ENCODE measurements at places on chromosomes 13 and 19. TPM values are rescaled to one million over a fixed set of nuclear protein-coding genes. Genes with fewer than 3 reads are reported as not detected.

DNA sequence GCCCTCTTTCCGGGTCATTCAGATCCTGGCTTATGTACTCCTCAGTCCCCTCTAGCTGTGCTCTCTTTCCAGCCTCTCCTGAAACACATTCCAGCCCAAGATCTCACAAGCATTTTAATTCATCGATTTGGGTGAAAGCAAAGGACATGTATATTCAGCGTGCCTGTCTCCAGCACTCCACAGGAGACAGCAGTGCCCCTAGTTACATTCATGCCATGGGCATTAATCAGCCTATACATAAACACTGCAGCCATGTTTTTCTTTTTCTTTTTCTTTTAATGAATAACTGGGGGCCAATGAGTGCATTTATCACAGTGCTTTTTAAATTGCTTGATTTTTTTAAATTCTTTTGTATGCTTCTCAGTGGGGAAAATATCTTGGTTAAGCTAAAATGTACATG is 199.1 kb downstream of the DCT start:
- peak; percentile 4 for DNase-seq

DNA sequence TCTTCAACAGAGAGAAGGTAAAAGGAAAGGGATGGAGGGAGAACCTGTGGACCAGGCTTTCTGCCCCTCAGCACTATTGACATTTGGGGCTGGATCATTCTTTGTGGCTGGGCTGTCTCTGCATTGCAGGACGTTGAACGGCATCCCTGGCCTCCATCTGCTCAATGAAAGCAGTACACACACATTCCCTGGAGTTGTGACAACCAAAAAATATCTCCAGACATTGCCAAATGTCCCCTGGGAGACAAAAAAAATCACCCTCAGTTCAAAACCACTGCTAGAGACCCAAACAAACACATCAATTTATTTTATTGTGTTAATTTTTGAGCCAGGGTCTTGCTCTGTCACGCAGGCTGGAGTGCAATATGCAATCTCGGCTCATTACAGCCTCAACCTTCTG is 43.3 kb downstream of the INSR start:
- no peak for DNase-seq

- DNase-seq = no peak
Measured at GRCh38 chr19:37738371-37738770, 18.8 kb upstream of the ZNF607 start.

- DNase-seq = no peak
Measured at GRCh38 chr13:45511310-45512097, 46.8 kb downstream of the COG3 start.

DNA sequence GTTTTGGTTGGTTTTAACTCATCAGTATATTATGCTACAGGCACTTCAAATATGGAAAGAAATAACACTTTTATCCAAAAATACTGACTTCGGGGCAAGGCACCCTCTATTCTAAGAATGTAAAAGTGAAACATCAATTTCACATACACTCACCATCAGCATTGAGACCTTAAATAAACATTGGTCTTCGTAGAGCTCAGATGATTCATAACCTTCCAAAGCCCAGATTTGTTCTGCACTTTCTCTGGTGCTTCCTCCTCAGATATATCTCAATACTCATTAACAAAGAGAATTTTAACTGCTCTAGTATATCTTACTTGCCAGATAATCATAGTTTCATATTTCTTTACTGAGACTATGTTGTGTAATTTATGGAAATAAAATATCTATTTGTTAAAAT is 794.3 kb downstream of the LIG4 start:
- no peak for DNase-seq

DNA sequence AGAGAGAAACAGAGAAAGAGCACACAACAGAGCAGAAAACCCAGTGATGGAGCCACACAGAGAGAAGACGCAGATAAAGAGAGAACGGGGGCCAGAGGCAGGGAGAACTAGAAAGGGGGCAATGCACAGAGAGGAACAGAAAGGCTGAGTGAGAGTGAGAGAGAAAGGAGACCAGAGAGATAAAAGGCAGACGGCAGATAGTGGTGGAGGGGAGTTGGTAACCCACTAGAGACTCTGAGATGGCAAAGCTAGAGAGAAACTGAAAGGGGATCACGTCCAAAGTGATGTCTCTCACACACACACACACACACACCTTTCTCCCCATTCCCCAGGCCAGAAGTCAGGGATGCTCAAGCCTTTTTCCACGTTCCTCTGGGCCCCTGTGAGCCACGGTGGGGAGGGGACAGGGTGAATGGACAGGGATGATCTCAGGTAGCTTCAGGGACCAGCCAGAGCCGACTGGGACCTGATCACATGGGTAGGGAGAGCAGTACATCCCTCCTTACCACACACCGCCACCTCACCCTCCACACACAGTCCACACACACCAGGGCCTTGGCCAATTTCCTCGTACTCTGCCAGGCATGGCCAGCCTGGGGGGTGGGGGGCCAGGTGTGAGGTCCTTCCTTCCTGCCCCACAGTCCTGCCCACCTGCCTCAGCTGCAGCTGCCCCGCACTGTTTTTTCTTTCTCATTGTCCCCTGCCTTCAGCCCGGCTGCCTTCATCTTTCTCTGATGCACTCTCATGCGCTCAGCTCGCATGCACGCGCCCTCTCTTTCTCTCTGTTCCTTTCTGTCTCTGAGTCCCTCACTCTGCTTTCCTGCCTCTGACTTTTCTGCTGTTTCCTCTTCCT is 22.5 kb upstream of the POU2F2 start:
- no peak for DNase-seq

DNA sequence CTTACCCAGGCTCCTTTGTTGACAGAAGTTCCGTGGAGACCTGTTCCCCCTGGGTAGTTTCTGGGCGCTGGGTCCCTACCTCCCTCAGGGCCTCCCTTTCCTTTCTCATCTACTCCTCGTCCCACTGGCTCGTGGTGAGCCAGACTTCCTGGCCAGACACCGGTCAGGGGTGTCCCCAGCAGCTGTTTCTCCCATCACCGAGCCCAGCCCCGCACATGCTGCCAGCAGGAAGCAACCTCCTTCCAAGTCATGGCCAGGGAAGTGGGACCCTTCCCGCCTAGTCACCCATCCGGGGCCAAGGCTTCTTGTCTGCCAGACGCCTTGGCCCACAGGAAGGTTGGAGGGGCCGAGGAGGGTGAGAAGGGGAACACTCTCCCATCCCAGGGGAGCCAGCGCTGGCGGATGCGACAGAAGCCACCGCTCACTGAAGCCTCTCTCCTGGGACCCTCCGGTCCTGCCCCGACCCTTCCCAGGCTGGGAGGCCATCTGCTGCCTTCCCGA is 5.7 kb downstream of the PAK4 start:
- no peak for DNase-seq

DNA sequence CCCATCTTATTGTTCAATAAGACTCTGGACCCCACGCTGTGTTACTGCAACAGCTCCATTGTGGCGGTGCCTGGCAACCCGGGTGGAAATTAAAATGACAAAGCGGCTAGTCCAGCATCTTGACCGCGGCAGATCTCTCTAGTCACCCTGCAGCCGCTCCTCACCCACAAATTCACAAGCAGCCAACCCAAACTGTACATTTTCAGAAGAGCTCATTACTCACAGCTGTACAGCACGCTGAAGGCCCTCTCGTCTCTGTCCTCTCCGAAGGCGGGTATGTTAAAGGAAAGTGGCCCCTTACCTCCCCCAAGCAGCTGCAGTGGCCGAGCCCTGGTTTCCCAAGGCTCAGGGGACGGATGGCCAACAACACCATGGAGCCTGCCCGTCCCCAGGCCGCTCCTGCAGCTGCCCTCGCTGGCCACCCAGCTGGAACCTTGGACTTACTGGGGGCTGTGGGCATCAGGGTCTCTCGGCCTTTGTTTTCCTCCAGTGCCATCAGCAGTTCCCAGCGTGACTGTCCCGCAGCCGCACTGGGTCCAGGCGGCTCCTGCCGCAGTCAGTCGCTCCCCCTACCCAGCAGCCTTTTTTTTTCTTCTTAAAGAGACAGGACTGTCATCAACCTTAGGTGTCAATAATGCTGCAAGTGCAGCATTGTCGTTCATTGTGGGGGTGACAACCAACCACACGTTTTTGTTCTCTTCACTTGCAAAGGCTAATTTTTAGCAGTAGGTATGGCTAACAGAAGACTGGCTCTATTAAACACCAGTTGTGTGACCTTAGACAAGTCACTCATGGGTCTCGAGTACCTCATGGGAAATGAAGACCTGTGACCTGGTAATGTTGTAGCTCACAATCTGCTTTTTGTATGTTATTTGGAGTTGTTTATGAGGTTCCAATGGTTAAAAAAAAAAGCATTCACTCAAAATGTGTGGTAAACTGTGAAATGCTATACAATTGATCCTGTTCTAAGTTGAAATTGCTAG is at the start of gene SACS:
SACS (minus strand) TSS at position 532 of the 983 bp plus-strand sequence. CDS start 22,463 bp downstream, outside the sequence.
- peak; percentile 50 for DNase-seq

DNA sequence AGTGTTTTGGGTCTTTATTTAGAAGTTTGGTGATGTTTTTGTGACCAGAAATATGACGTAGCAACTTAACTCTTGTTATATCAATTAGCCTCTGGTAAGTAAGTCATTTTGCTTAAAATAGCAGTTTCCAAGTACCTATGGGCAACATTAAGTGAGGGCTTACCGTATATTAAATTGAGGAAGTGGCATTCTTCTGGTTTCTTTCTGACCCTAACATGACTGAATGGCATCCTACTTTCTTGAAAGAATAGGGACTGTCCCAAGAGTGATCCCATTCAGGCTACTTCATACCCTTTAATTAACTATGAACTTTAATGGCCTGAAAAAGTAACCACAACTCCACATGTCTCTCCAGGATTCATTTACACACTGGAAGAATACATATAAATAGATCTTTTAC is 106.6 kb downstream of the MZT1 start:
- no peak for DNase-seq

GRCh38 chr19:3477951-3478350 is 2.4 kb downstream of the SMIM24 start:
- DNase-seq = no peak

GRCh38 chr13:99323488-99323887 is 16.3 kb upstream of the GPR183 start:
- no peak for DNase-seq

DNA sequence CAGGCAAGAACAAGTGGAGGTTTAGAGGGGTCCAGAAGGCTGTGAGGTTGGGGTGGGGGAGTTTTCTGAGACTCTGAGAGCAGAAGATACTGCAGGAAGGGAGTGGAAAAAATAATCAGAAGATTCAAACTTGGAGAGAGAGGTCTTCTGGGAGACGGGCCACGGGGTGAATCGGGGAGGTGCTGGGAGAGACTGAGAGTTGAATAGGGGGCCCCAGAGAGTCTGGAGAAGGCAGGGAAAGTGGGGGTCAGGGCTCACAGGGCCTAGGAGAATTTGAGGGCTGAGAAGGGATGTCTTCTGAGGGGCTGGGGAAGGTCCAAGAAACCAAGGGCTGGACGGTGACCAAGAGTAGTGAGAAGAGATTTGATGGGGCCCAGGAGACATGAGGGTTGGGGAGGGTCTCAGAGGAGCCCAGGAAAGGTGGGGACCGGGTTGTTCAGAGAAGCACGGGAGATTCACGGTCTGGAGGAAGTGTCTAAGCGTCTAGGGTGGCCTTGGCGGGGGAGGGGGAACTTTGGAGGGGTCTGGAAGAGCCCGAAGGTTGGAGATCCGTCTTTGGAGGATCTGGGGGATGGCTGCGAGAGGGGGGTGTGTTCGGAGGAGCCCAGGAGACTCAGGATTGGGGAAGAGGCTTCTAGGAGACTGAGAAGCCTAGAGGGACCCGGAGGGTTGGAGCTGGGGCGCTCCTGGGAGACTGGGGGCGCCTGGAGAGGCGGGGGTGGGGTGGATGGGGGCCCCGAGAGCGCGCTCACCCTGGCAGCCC is 1.5 kb downstream of the KCNC3 start:
- DNase-seq = no peak

DNA sequence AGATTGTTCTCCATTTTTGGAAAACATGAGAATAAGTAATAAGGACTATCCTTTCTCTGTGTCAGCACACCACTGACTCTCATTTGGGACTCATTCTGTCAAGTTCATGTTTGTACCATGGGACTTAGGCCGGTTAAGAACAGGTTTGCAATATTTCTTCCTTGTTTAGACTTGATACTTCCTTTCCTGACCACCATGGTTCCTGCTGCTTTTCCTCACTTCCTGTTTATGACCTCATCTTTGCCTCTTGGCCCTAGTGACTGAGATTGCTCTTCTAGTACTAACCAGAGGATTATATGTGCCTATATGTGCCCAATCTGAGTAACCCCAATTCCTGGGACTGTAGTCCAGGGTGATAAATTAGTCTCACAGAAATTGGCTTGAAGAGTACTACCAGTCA is 32.5 kb upstream of the NDFIP2 start:
- DNase-seq = no peak

DNA sequence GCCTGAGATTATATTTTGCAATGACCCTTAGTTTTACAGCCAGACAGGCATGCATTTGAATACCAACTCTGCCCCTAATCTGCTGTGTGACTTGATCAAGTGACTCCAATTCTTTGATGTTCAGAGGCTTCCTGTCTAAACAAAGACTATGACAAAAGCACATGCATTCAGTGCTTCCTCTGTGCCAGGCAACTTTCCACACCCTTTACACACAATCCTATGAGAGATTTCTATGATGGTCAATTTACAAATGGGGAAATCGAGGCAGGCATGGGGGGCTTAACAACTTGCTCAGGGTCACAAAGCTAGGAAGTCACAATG is 3.7 kb upstream of the LYPD3 start:
- DNase-seq = no peak

GRCh38 chr19:45717983-45718650 is 12.6 kb downstream of the FBXO46 start:
- no peak for DNase-seq

Gene NOVA2
- total RNA-seq = not detected

Gene SYT5
- not detected for total RNA-seq

Gene CYP4F11
- total RNA-seq = not detected

Gene ZNF575
- not detected for total RNA-seq

Gene SNAPC2
- total RNA-seq = 45.1 TPM

Gene ZSCAN5C
- total RNA-seq = not detected

Gene DBP
- total RNA-seq = 9.3 TPM

Gene ZNF112
- 33.1 TPM for total RNA-seq

Gene CAB39L
- total RNA-seq = 11.6 TPM

Gene KLF1
- total RNA-seq = not detected

Gene RGCC
- not detected for total RNA-seq

Gene CABP5
- not detected for total RNA-seq

Gene ZNF675
- 3.7 TPM for total RNA-seq

Gene PLK5
- total RNA-seq = not detected
